ENCODE measurements at places on chromosomes 1 and 21. TPM values are rescaled to one million over a fixed set of nuclear protein-coding genes. Genes with fewer than 3 reads are reported as not detected.
A peak's percentile ranks its signal among the peaks of the same experiment; 100 is the strongest.

DNA sequence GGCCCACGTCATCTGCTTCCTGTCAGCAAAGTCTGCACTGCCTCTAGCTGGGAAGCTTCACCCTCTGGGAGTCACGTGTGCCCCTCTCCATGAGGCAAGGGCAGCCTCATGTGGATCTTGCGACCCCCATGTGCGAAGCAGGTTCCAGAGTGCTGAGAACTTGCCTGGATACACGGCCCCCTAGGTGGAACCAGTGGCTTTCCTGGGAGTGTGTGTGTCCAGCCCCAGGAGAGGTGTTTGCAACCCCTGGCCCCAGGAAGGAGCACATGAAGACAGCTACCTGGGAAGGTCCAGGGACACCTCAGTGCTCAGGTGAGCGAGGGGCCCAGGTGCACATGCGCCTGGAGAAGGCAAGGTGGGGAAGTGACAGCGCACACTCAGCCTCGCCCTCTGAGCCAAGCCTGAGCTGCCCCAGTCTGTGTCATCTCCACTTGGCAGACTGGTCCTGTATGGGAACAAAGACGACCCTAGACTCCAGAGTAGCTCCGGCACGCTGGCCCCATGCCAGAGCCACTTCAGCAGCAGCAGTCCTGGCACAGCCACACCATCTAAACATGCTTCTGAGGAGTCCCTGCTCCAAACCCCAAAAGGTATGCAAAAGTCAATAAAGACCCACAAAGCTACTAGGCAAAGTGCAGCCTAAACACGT is 8.9 kb downstream of the LSS start:
- no peaks in the 10 kb centered on the region for H3K36me3 ChIP-seq
- no peaks in the 10 kb centered on the region for H3K27me3 ChIP-seq
- H3K4me1 ChIP-seq: no peaks in the 10 kb centered on the region
- no peak overlapping the region for H3K4me3 ChIP-seq

PTGFR gene
- total RNA-seq: 3.0 TPM

KCNA2 gene
- 1.5 TPM for total RNA-seq

CAPN8 gene
- total RNA-seq: not detected

GRCh38 chr1:20873311-20873710 is 86.2 kb upstream of the HP1BP3 start:
- no peaks in the 10 kb centered on the region for H3K4me1 ChIP-seq
- no peaks in the 10 kb centered on the region for H3K36me3 ChIP-seq
- no peaks in the 10 kb centered on the region for H3K27me3 ChIP-seq
- no peak overlapping the region for H3K4me3 ChIP-seq

DNA sequence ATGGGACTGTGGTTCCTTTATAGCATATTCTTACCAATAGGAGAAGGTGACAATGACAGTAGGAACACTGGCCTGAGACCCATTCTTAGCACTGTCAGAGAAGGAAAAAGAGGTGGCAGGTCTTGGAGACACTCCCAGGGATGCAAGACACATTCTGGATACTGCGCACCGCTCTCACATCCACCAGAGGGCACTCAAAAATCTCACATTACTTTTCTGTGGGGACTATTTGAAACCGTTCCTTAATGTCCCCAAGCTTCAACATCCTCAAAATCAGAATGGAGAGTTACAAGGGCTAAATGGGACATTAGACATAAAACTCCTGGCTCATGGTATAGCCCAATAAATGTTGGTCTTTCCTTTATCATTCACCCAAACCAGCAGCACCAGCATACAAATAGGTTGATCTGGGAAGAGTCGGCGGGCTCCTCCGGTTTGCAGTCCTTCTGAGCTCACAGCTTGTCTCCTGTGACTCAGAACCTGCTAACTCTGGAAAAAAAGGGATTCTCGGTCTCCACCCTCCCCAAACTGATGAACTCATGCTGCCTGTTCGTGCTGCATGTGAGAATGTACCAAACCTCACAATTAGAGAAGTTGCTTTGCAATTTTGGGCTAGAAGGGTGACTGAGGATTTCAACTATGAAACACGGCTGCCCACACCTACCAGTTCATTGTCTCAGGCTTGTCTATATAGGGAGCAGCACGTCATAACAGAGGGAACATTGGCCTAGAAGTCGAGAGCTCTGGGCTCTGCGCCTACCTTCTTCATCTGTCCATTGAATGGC is 40.2 kb downstream of the IL12RB2 start:
- H3K36me3 ChIP-seq: no peaks in the 10 kb centered on the region
- H3K4me1 ChIP-seq: no peaks in the 10 kb centered on the region
- H3K4me3 ChIP-seq: no peak overlapping the region
- DNase-seq: no peak

CPT2 gene
- total RNA-seq: 12.1 TPM

- no peak for DNase-seq
- no peak overlapping the region for H3K27ac ChIP-seq
- H3K27me3 ChIP-seq: no peaks in the 10 kb centered on the region
- no peaks in the 10 kb centered on the region for H3K4me1 ChIP-seq
Observed at GRCh38 chr1:113551728-113552127, 161.4 kb downstream of the MAGI3 start.

DNA sequence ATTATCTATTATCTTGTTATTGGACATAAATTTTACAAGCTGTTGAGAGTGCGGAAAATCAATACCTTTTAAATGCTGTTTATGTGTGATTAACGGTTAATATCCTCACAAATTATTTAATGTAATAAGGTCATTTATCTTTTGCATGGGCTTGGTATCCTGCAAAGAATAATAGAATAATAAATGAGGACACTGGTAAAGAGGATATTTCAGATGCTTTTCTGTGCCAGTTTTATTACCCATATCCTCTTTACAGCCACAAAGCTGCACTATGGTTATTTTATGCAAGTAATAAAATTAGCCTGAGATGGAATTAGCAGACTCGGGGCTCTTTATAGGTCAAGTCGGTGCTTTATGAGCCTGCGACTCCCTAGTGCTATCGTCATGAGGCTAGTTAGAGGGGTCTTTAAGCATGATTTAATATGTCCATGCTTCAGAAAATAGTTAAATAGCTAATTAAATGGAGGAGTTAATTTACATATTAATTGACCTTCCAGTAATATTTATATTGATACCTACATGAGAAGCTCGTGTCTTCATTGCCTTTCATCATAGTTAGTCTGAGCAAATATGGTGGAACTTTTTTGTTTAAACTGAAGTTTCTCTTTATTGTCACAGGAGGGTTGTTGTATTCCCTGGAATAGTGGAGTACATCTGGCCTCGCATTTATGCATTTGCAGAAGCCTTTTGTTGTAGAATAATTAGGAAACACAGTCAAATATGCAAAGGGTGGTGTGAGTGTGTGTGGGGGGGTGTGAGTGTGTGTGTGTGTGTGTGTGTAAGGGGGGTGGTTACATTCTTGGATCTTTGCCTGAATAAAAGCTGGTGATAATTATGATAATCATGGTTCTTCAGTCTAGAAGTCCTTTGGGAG is 120.3 kb downstream of the ATG4C start:
- no peaks in the 10 kb centered on the region for H3K36me3 ChIP-seq
- no peak overlapping the region for H3K4me3 ChIP-seq
- no peaks in the 10 kb centered on the region for H3K27me3 ChIP-seq
- no peak for DNase-seq

DNA sequence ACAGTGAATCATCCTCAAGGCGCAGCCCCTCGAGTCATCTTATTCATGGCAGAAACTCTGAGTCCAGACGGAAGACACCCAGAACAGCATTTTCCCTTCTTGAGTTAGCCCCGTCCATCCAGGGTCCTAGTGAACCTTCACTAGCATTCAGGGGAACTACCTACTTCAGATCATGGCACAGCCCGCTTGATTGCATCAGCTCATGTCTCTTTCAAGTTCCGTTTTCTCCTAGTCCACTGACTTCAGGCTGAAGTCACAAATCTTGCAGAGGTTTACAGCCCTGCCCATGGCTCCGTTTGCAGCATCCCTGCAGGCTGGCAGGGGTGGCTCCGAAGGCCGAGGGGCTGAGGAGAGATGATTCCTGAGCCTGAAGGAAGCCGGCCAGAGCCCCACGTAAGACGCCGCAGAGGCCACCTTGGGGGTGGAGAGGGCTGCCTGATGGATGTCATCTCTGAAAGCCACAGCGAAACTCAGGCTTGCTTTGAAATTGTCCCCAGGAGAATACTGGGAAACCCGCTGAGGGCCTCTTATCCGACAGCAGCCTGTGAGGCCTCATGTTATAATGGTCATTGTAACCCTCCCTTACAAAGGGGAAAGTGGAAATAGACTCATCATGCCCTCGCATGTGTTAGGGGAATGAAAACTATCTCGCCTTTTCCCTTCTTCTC is 310.2 kb upstream of the AJAP1 start:
- no peak overlapping the region for H3K4me3 ChIP-seq
- H3K27me3 ChIP-seq: no peaks in the 10 kb centered on the region
- no peak overlapping the region for H3K27ac ChIP-seq
- no peak for DNase-seq

DNA sequence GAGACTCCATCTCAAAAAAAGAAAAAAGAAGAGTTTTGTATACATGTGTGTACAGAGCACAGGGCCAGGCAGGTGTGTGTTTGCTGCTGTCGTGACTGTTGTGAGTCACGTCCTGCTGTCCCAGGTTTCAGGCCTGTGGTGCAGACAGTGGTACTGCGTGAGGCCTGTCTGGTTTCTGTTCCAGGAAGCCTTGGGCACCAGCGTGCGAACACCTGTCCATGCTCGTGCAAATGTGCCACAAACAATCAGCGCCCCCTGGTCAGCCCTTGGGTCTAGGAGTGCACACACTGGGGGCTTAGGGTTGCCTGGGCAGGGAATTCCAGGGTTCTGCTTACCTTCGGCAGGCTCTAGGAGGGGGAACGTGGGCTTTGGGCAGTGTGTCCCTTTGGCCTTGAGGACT is 16.9 kb downstream of the GPR157 start:
- H3K4me3 ChIP-seq: no peak overlapping the region
- H3K27me3 ChIP-seq: no peaks in the 10 kb centered on the region
- peaks cover 4% of the 10 kb centered on the region for H3K36me3 ChIP-seq
- no peaks in the 10 kb centered on the region for H3K4me1 ChIP-seq
- no peak overlapping the region for H3K27ac ChIP-seq

MPZ gene
- total RNA-seq: 3.1 TPM

PODN gene
- 200 TPM for total RNA-seq

DNA sequence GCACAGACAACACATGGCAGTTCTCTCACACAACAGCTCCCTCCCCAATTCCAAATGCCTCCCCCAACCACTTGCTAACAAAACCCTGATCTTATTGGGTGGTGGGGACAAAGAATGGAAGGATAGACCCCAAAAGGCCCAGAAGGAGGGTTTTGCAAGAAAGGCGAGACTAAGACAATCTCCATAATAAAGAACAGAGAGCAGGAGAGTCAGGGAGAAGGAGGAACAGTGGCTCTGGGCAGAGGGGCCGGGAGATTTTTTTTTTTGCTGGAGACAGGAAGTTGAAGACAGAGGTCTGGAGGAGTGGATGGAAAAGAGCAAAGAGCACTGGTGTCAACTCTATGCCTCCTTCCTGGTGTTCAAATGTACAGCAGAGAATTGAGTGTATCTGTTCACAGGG is 6.5 kb upstream of the C1QA start:
- DNase-seq: no peak
- H3K4me1 ChIP-seq: no peaks in the 10 kb centered on the region
- no peaks in the 10 kb centered on the region for H3K36me3 ChIP-seq
- H3K27me3 ChIP-seq: peaks cover 52% of the 10 kb centered on the region
- no peak overlapping the region for H3K27ac ChIP-seq

GRCh38 chr1:108561689-108562326 is 1.9 kb downstream of the EEIG2 start:
- no peaks in the 10 kb centered on the region for H3K4me1 ChIP-seq
- peak overlapping the region; percentile 75 for H3K4me3 ChIP-seq
- no peaks in the 10 kb centered on the region for H3K27me3 ChIP-seq
- no peaks in the 10 kb centered on the region for H3K36me3 ChIP-seq
- H3K27ac ChIP-seq: no peak overlapping the region
- peak; percentile 66 for DNase-seq

- H3K4me3 ChIP-seq: no peak overlapping the region
- H3K4me1 ChIP-seq: no peaks in the 10 kb centered on the region
- no peak for DNase-seq
- no peaks in the 10 kb centered on the region for H3K27me3 ChIP-seq
- no peak overlapping the region for H3K27ac ChIP-seq
Observed at GRCh38 chr1:171119648-171120047, 28.9 kb downstream of the FMO3 start.

DNA sequence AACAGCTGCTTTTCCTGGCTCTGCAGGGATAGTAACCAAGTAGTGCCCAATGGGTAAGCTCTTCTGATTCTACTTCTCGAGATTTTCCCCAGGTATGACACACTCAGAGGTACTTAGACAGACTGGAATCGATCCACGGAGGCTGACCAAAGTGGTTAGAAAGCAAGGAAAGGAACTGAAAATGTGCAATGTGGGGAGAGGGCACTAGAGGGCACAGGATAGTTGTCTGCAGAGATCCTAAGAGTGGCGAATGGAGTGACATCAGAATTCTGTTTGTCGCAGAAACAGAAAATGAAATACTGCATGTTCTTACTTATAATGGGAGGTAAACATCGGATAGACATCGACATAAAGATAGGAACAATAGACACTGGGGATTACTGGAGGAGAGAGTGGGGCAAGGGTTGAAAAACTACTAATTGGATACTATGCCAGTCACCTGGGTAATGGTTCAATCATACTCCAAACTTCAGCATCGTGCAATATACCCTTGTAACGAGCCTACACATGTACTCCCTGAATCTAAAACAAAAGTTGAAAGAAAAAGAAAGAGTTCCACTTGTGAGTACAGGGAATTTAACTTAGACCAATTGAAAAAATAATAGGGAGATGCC is 23.3 kb downstream of the CYP2J2 start:
- no peaks in the 10 kb centered on the region for H3K27me3 ChIP-seq
- no peak for DNase-seq
- H3K27ac ChIP-seq: no peak overlapping the region
- no peak overlapping the region for H3K4me3 ChIP-seq
- H3K4me1 ChIP-seq: no peaks in the 10 kb centered on the region

OR2T29 gene
- total RNA-seq: not detected

GLIS1 gene
- 0.83 TPM for total RNA-seq

KRTAP21-3 gene
- total RNA-seq: not detected

LCE6A gene
- total RNA-seq: not detected

- H3K27ac ChIP-seq: no peak overlapping the region
- H3K36me3 ChIP-seq: no peaks in the 10 kb centered on the region
- no peak overlapping the region for H3K4me3 ChIP-seq
- DNase-seq: no peak
- no peaks in the 10 kb centered on the region for H3K4me1 ChIP-seq
Observed at GRCh38 chr1:202981939-202982338, 14.9 kb upstream of the CYB5R1 start.

DNA sequence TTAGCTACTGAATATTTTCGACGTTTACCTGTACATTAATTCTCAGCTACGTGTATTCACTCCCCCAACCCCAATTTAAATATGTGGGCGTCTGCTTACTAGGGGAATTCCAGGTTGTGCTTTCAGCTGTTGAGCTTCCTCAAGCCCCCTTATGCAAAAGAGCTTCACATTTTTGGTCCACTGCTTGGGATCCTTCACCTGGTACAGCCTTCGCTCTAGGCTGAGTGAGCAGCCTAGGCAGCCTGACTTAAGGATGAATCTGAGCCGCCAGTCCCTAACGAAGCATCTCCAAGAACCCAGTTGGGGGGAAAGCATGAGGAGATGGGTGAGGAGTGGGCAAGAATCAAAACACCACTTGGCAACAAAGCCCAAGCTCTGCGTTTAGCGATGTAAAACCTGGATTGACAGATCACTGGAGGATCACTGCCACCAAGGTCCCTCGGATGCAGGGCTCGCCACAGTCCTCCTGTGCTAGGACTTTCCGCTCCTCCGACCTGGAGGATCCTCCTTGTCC is 674 bp downstream of the BCL10 start:
- no peak for DNase-seq
- H3K4me1 ChIP-seq: no peaks in the 10 kb centered on the region
- H3K36me3 ChIP-seq: no peaks in the 10 kb centered on the region
- H3K4me3 ChIP-seq: peak overlapping the region; percentile 74
